Fibroblast of skin of left biceps (primary cell): ENCODE measurements at places on chromosomes 5 and 9.

- DNase-seq: no peak
Measured at GRCh38 chr9:96483733-96484390, 33.9 kb downstream of the HABP4 start.

- no peak for DNase-seq
Measured at GRCh38 chr5:53114988-53115387, 5.4 kb upstream of the MOCS2 start.

DNA sequence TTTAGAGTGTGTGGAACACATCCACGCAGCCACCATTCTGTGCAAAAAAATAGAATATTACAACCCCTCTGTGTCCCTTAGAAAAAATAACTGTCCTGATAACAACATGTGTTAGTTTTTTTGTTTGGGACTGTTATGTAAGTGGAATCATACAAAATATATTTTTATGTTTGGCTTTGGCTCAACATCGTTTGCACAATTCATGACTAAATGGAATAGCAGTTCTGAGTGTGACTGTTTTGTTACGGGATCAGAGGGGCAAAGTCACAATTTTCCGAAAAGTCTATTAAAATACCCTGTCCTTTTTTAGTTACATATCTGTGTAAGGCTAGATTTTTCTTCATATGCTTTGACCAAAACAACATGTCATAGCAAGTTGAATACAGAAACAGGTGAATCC, 12.8 kb downstream of the MTREX start:
- no peak for DNase-seq

DNA sequence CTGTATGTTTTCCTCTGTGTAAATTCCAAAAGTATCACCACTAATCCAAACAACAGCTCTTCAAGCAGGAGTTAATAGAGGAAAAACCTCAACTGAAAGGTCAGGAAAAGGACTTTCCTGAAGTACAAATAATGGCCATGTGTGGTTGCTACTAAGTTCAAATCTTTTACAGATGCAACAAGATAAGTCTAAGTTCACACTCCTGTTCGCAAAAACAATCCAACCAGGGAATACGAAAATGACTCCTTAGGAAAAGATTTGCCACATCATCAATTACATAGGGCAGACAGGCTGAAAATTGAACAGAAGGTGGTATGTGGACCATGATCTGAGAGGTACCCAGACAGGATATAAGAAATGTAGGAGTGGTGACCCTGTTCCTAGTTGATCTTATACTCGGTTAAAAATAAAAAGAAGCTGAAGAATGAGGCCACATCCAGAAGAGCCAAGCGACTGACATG, 210.2 kb downstream of the TSSK1B start:
- no peak for DNase-seq

GRCh38 chr9:104879555-104880309, 48.2 kb downstream of the ABCA1 start:
- DNase-seq: no peak

DNA sequence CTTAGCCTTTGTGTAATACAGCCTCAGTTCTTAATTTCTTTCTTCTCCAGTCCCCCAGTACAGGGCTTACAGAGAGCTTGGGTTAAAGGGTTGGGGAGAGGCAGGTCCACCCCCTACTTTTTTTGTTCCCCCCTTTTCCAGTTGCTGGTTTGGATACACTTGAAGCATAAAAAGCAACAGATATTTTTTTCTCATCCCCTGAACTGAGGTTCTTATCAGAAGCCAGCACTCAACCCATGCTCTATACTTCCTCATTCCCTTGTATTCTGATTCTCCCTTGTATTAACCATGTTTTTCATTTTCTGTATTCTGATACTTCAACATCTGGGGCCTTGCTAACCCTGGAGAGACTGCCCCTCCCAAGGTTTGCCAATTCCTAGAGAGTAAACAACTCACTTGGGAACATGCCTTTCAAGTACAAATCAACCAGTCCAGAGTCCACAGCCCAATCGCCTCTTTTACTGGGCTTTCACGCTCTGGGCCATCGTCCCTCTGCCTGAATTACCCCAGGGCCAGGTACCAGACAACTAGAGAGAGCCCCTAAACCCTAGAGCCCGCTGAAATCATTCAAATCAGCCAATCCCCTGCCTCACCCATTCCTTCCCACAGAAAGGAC, 333.4 kb upstream of the PUM3 start:
- no peak for DNase-seq

- peak; percentile 63 for DNase-seq
Measured at GRCh38 chr9:35790385-35791296, 750 bp upstream of the NPR2 start.

GRCh38 chr5:176658817-176659511, 11.7 kb downstream of the TSPAN17 start:
- no peak for DNase-seq

DNA sequence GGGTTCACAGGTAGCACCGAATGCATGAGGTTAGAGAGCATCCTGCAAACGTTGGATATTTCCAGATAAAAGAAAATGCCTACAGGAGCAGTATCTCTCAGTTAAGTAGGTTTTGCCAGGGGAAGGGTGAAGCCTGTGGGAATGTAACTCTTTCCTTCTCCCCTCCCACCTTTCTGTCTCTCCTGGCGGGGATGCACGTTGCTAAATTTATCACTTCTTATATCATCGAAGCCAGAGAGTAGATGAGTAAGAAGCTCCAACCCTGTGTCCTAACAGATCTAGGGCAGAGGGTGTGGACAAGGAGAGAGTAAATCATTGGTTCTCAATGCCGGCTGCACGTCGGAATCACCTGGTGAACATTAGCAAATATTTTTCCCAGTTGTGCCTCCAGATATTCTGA, 457.5 kb downstream of the ENC1 start:
- DNase-seq: no peak

GRCh38 chr5:150508828-150509227, 897 bp downstream of the NDST1 start:
- DNase-seq: no peak

DNA sequence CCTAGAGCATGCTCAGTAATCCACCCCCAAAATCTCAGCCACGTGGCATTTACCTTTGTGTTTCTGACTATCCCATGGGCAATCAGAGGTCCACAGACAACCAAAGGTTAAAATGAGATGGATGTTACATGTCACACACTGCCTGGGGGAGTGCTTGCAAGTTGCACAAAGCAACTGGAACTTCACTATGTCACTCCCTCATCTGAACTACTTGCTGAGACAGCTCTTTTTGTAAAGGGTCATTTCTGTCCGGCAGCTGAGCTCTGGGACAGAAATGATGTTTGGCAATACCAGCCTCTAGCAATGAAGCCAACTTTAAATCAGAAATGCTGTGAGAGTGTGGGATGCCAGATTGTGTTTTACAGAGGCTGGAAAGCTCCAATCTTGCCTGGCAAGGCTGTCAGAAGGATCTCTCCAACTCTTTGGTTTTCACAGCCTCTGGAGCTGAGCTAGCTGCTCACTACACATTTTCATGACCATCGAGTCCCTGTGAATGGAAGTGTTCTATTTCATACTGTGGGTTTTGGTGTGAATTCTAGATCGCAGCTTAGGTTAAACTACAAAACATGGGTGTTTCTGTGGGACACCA, 66.3 kb upstream of the TMEM215 start:
- DNase-seq: no peak

GRCh38 chr5:64767959-64768357, 533 bp downstream of the SREK1IP1 start:
- DNase-seq: no peak

DNA sequence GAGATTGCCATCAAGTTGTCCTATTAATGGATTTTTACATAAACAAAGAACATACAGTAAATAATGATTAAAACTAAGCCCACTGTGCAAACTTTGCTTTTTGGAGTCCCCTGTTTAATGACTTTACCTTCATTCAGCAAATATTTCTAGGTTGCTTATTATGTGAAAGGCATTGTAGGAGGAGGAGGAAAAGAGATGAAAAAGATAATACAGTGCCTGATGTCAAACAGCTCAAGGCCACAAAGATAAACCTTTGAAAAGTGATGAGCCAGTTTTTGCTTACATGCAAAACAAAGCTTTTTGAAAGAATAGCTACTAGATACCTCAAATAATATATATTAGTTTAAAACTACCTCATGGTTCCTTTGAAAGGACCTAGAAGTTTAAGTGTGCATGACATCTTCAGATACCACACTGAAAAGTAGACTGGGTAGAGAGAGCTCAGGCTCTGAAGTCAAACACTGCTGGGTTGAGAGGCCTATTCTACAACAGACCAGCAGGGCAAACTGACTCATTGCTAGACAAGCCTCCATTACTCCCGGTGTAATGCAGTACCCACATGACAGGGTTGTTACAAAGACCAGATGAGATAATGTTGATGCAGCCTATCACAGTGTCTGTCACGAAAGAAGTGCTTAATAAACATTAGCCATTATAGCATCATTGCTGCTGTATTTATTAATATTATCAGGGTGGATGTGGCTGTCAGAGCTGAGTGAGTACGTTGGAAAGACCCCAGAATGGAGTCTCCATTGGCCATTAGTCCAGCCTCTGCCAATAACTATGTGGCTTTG, 11.8 kb downstream of the DEPDC1B start:
- no peak for DNase-seq

GRCh38 chr9:76560481-76560922, 101.5 kb downstream of the GCNT1 start:
- peak; percentile 77 for DNase-seq

DNA sequence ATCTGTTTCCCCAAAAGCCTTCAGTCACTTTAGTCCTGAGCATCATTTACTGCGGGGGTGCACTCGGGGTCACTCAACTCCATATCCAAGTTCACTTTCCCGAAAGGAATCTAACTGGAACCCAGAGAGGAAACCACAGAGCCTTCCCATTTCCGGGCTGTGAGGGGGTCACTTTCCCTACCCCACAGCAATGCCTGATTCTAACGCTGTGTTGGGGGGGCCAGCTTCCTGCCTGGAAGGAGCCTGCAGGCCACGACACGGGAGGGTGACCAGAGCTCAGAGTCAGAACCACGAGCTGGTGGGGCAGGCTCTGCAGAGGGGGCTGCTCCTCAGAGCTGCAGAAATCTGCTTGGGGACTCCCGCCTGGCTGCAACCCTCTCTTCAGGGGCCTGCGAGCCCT, 20.3 kb downstream of the BRD9 start:
- DNase-seq: no peak

GRCh38 chr5:151107738-151108520, 27.1 kb upstream of the TNIP1 start:
- DNase-seq: no peak

- DNase-seq: peak; percentile 29
Measured at GRCh38 chr9:95980262-95981125, 105.0 kb downstream of the ERCC6L2 start.

DNA sequence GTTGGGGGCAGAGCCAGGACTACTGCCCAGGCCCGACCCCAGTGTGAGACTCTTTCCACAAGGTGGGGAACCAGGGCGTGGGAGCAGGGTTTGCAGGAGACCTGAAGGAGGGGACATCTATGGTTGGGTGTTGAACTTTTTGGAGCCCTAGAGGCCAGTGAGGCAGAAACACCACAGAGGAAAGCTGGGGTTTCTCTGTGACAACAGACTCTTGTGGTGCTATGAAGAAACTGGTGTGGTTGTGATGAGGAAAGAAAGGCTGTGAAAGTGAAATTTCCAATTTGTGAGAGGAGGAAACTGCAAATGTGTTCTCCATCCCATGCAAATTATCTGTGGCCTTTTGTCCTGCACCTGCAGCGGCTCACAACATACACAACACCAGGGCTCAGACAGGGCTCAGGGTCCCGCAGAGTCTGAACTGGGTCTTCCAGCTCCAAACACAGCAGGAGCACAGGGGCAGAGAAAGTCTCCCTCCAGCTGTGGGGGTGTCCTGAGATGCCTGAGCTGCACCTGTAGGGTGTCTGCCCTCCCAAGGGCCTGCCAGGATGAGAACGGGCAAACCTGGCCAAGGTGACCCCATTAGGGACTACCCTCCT, 51.4 kb upstream of the GRHPR start:
- DNase-seq: no peak

DNA sequence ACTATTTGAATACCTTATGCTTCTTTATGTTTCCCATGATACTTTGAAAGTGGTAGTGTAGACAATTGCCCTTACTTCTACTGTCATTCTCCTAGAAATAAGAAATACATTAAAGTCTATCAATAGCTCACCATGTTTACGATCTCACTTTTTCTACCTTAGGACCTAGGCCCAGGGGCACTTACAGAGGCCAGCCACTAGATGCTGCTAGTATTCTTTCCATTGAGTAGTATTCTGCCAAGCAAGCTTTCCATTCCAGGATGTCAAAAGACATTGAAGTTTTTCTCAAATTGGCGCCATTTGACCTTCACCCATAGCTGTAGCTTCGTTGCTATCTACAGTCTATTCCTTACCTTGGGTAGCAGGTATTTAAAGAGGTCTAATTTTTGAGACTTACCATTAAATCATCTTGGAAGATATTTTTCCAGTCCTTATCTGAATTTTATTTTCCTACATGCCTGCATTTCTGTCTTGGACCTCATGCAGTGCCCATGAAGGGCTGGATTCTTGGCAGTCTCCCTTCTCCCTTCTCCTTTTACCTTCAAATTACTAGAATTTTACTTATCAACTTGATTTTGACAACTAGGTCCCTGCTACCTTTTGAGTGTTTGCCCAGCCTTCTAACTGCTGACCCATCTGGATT, 246.0 kb upstream of the NUDT12 start:
- peak; percentile 20 for DNase-seq

DNA sequence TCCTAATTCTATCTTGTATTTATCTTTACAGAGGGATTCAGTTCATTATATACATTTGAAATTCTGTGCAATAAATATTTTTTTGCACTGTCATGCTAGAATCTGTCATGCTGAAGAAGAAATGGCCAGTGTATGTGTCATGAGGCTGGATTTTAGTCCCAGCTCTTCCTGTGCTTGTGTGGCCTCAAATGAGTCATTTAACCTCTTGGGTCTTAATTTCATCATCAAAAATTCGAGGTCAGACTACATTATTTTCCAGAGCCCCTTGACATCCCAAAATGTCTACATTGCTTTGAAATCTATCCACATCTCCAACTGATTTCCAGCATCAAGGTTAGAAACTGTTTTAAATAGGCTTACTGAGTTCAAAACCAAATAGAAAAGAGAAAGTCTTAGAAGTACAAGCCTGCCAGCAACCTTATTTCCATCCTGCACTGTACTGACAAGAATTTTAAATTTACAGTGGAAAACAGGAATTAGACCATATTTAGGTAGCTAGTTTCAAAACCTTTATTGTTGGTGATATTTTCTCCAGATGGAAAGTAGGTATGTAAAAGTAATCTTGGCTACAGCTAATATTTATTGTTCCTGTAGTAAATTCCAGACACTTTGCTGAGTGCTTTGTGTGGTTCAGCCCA, 96.7 kb upstream of the MAMDC2 start:
- DNase-seq: no peak

GRCh38 chr5:125100951-125101350, 354.5 kb upstream of the ZNF608 start:
- no peak for DNase-seq

GRCh38 chr9:114472765-114473446, 32.4 kb downstream of the WHRN start:
- DNase-seq: no peak

GRCh38 chr5:15550502-15551112, 50.6 kb downstream of the FBXL7 start:
- no peak for DNase-seq

GRCh38 chr5:128858995-128859394, 106.3 kb upstream of the SLC27A6 start:
- no peak for DNase-seq

- no peak for DNase-seq
Measured at GRCh38 chr9:128360826-128361225, 10.3 kb upstream of the URM1 start.

GRCh38 chr9:98415782-98416181, 160.3 kb upstream of the TBC1D2 start:
- DNase-seq: no peak

GRCh38 chr5:124283031-124283430, 463.4 kb downstream of the ZNF608 start:
- DNase-seq: no peak

- no peak for DNase-seq
Measured at GRCh38 chr9:83062651-83063527, at the start of gene RASEF. RASEF (minus strand) TSS chr9:83063142; CDS start chr9:83062867, 275 bp downstream.

GRCh38 chr5:169650701-169651331, 13.7 kb downstream of the DOCK2 start:
- DNase-seq: no peak
